Activated CD4-positive, alpha-beta T cell treated with anti-CD3 and anti-CD28 coated beads, Interleukin-2, amount 50 U/mL, for 1 hour (primary cell): ENCODE measurements at places on chromosomes 7 and 10.

- no peak for DNase-seq
Measured at GRCh38 chr7:51317582-51317910, 937 bp upstream of the COBL start.

DNA sequence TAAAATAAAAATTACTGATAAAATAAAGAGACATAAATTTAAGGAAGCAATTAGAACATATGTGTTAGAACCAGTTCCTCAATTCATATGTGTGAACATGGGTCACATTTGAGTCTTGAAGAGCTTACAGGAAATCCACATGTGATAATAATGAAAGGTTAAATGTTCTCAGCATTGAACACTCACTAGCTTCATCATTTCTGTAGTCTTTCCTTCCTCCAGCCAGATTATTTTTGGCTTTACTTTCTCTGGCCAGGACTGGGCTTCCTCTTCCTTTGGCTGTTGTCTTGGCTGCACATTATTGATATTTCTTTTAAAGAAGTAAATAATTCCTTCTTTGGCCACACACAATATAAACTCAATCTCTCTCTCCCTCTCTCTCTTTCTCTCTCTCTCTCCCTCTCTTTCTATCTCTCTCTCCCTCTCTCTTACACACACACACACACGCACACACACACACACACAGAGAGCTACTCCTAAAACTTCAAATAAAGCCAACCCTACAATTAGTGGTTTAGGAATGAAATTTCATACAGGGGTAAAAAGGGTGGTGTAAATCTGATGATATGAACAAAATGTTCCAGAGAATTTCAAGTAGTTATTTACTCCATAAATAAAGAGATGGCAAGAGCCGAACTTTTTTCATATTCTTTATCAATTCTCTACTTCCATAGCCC lies 171.2 kb downstream of the REEP3 start:
- no peak for DNase-seq

DNA sequence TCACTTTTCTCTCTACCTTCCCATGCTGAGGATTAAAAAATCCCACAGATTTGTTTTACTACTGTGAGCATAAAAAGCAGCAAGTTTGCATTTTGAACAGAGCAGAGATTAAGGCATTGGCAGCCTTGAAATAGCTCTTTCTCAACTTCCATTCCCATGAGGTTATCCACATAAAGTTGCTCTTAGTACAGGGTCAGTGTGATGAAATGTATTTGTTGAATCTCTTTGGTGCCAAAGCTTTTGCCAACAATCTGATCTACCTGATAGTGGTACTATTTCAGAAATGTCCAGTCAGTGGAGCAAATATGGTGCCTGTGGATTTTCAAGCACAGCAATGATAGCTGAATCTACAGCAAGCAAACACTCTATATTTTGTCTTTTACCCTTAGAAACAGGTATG lies 254.8 kb downstream of the INHBA start:
- no peak for DNase-seq

- DNase-seq: no peak
Measured at GRCh38 chr10:86439544-86439943, 72.9 kb upstream of the GRID1 start.

DNA sequence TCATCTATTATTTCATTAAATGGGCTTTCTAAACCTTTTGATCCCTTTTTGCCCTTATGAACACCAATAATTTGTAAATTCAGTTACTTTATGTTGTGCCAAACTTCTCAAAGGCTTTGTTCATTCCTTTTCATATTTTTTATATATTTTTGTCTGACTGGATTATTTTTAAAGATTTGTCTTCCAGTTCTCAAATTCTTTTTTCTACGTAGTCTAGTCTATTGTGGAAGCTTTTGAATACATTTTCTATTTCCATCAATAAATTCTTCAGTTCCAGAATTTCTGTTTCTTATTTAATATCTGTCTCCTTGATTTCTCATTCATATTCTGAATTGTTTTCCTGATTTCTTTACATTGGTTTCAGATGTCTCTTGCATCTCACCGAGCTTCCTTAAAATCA lies 108.2 kb downstream of the CTNNA3 start:
- DNase-seq: no peak

- DNase-seq: no peak
Measured at GRCh38 chr10:61635932-61636331, 26.8 kb upstream of the CABCOCO1 start.

DNA sequence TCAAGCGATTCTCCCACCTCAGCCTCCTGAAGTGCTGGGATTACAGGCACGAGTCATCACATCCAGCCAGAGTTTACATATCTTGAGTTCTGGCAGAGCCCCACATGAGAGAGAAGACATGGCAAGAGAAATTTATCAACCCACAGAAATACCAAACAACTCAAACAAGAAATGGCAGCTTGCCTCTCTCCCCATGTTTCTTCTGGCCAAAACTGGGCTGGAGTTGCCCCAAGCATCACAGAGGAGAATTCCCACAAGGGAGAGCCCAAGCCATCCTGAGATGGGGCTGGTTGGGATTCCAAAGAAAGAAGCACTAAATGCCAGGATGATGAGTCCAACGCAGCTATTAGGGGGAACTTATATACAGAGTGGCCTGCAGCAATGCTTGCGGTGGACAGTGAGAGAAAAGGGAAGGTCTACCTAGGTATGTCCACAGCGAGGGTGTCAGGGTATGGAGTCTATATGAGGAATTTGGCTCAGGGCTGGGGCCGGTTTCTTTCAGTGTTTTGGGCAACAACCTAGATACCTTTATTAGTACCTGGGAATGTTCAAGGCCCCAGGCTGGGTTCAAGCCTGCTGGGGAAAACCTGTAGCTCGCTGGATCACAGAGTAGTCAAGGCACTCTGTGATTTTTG lies 14.5 kb upstream of the PAX4 start:
- no peak for DNase-seq

GRCh38 chr10:110500515-110500905 lies 2.8 kb downstream of the DUSP5 start:
- no peak for DNase-seq

DNA sequence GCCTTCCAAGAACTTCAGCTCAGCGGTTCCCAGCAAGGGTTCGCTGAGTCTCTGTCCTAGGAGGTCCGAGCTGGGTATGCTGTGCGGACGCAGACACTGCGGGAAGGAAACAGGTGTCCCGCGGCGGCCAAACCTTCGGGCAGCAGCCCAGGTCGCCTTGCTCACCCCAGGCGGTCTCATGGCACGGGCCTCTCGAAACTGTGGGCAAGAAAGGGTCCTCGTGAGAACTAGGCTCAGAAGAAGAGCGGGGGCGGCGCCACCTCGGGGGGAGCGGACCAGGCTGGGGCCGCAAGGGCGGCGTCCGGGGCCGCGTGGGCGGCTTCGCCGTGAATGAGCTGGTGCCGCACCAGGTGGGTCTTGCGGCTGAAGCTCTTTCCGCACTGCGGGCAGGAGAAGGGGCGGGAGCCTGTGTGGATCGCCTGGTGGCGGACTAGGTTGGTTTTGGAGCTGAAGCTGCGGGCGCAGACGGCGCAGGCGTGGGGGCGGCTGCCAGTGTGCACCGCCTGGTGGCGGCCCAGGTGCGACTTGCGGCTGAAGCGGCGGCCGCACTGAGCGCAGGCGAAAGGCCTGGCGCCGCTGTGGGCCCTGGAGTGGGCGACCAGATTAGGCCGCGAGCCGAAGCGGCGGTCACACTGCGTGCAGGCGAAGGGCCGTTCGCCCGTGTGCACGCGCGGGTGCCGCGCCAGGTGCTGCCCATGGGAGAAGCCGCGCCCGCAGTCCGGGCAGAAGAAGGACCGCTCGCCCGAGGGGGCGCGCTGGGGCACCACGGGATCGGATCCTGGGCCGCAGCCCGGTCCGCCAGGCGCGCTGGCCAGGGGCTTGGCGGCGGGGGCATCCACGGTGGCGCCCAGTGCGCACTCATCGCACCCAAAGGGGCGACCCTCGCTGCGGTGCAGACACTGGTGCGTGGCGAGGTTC lies 8.6 kb downstream of the ZNF467 start:
- no peak for DNase-seq

DNA sequence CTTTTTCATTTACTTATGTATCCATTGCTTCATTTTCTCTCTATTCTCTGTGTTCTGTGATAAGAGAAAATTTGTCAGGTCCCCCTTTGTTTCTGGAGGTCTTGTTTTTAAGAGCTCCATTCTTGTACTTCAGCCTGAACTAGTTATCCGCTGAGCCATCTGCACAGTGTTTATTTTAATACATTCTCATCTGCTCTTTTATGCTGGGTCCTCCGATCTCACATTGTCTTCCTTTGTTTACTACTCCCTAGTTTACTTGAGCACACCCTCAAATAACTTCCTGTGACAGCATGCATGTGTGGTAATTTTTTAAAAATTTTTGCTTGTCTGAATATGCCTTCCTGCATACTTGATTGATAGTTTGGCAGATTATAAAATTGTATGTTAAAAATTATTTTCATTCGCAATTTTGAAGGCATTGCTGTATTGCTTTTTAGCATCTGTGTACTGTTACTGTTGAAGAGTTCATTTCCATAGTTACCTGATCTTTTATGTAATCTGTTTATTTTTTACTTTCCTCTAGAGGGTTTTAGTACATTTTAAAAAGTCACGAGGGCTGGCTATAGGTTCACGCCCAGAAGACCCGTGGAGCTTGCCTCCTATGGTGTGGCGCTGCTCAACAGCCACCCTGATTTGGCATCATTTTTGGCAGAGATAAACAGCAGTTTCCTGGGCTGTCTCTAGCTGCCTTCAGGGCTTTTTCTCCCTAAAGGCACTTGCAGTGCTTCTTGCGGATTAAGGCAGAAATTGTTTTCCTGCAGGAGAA lies 31.9 kb downstream of the RSBN1L start:
- no peak for DNase-seq

GRCh38 chr7:155943251-155943899 lies 131.1 kb upstream of the SHH start:
- no peak for DNase-seq

DNA sequence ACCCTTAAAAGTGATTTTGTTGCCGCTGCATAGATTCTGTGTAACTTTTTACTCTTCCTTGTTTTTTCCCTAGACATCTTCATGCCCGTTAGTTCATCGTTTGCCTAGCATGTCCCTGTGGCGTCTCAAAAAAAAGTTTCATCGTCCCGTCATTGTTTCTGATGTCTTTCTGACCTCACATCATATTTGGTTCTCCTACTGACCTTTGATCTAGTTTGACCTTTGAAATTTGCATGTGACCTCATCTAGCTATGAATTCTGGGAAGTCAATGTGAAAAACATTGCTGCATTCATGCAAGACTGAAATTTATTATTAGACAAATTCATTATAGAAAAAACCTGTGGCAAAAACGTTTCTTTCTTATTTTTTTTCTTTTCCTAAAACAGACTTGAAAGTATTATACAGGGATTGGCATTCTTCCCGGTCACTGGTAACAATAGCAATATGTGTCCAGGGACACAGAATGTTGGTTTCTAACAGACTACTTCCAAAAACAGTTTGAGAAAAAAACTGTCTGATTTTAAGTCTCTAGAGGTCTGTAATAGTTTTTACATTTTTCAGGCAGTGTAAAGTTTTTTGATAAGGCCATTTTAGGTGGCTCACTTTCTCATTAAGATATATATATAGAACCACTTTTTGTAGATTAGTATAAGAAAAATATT lies 280.9 kb downstream of the USP6NL start:
- DNase-seq: no peak

- no peak for DNase-seq
Measured at GRCh38 chr7:107048783-107049418, 4.4 kb downstream of the PRKAR2B start.
